ENCODE measurements at places on chromosomes 7 and 10.

DNA sequence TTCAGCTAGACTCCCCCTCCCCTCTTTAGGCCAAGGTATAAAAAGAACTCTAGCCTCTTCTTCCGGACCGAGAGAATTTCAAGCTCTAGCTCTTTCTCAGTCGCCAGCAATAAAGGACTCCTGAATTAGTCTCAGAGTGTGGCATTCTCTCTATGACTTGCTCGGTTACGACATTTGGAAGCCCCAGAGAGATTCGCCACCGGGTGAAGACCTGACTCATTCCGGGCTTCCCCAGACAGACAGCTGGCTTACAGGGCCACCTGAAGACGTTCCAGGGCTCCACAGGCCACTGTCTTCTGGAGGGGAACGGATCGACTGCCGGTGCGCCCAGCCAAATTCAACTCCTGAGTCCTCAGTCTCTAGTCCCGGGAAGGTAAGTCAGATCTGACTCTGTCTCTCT, at the start of gene AKR1B15:
TSS of gene AKR1B15 (plus strand) at position 234 of the 400 bp plus-strand sequence. CDS start 15,510 bp downstream, outside the sequence.
- DNase-seq = no peak

DNA sequence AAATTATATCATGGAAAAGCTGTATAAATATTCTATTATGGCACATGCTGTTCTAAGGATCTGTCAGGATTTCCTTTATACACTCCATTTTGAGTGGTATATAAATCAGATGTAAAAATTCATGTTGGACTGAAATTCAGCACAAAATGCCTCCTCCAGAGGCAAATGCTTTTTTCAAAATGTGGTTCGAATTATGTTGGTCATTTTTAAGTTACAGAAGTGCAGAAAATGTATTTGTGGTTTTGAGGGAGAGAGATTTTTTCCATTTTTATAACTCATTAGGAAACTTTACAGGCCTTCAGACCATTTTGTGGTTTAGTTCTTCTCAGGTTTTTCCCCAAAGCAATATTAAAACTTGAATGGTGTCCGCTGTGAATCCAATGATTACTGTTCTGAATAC, 2.9 kb downstream of the PPP1R3A start:
- DNase-seq = no peak

DNA sequence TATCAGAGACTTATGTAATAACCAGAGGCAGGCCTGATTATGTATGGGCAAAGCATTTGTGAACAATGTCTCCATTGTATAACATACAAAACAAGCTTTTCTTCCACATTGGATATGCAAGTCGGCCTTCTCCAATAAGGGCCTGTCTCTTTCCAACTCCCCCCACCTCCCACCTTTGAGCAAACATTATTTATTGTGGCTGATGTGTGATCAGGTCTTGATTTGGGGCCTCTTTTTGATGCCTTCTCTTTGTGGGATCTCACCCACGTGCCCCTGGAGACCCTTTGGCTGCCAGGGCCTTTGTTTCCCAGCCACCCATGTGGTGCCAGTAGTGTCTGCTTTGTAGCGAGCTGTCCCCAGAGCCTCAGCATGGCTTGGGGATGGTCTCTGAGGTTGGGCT, 53.0 kb downstream of the TCF7L2 start:
- DNase-seq = no peak

DNA sequence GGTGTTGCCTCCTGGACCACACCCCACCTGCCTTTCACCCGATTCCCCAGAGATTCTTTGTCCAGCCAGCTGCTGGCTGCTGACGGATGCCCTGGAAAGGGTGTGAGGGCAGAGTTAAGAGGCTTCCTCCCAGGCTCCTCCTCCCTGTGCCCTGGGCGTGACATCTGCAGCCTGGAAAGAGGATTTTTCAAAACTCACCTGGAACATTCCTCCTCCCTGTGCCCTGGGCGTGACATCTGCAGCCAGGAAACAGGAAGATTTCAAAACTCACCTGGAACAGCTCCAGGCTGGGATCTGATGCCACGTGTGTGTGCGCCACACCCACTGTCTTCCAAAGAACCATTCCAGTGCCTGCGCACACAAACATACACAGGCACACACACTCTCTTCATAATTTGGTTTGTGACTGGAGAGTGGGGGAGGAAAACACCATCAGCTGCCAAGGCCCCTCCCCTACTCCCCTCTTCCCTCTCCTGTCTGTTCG, 5.2 kb downstream of the MARVELD1 start:
- DNase-seq = no peak

GRCh38 chr7:37379546-37380277, 69.0 kb downstream of the ELMO1 start:
- no peak for DNase-seq

GRCh38 chr7:9498303-9498702, 1064.9 kb downstream of the NXPH1 start:
- no peak for DNase-seq

DNA sequence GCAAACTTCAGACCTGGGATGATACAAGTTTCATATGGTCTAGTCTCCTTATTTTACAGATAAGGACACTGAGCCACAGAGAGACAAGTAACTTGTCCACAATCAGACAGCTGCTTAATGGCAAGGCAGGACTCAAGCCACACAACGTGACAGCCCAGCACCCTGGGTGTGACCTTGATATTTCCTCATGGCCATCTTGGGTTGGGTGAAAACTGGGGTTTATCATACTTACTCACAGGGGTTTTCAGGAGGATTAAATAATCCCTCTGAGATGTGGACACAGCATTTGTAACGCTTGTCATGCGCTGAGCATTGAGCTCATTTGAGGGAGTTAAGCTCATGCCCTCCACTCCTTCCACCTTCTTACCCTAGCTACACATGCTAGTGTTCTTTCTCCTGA, 58.0 kb downstream of the ABLIM1 start:
- DNase-seq = no peak

- DNase-seq = peak; percentile 16
These were observed 521 bp downstream of the LIMK1 start for GRCh38 chr7:74083928-74084721.

DNA sequence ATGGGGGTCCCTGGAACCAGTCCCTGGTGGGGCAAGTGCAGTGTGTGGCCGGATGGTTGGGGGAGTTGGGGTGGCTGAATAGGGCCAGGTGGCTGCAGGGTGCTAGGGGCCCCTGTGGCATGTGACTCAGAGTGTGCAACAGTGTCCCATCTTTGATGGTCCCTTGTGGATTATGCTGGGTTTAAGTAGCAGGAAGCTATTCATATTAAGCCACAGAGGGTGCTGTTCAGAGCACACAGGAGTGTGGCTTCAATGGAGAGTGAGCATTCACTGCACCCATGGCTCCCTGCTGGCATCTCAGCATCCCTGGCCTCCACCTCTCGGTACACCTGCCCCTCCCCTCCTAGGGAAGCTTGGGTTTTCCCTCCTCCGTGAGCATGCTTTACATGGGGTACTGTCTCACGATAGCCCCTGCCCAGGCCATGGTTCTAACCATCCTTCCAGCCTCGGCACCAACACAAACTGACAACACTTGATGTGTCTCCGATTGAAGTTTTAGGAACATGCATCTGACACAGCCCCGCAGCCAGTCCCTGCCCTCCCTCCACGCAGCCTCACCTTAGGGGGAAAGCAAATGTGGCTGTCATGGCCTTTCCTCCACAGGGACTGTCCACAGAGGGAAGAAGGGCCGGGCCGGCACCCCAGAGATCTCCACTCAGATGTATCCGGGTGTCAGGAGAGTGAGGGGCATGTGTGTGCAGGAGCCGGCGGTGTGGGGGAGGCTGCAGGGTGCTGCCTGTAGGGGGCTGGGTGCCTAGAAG, 30.4 kb upstream of the PPIF start:
- DNase-seq = no peak

DNA sequence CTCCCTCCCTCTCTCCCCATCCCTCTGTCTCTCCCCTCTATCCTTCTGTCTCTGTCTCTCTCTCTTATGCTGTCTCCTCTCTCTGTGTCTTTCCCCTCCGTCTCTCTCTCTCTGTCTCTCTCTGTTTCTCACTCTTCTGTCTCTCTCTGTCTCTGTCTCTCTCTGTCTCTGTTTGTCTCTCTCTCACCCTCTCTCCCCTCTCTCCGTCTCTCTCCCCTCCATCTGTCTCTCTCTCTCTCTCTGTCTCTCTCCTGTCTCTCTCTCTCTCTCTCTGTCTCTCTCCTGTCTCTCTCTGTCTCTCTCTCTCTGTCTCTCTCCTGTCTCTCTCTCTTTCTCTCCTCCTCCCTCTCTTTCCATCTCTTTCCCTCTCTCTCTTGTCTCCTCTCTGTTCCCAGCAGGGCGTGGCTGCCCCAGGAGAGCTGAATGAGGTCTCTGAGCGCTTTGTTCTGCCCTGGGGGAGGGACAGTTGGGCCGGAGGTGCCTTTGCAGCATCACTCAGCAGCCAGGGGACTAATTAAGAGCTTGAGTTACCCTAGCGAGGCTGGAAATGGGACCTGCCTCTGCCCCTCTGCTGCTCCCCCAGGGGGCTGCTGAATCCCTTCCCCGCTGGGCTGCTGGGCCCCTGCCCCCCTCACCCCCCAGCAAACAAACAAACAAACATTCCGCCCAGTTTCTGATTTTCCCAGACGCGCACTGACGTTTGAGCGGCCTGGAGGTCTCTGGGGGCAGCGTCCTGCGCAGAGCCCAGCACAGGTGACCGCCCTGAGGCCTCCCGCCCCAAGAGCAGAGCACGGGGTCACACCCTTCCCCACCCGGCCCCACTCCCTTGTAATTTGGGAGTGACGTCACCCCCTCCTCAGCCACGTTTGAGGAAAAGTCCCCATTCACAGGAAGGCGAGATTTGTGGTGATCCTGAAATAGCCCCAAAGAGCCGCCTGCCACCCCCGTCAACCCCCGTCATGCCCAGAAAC, 68.1 kb downstream of the PDGFA start:
- no peak for DNase-seq

- no peak for DNase-seq
These were observed 13.5 kb downstream of the SLC25A13 start for GRCh38 chr7:96308253-96308949.

DNA sequence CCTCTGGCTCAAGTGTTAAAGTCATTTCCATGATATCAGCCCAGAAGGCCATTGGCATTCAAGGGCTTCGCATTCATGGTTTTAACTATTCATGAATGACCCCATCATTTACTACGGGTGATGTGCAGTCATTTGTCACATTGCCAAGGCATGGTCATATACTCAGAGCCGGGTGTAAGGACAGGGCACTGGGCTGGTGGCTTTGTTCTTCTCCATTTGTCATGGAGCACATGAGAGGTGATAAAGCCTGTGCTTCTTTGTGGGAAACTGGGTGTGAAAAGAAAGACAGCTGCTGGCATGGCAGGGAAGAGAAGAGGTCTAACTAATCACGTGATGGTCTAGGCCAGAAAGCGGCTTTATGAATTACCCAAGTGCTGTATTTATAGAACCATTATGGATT, 132.2 kb upstream of the PLXNA4 start:
- DNase-seq = no peak

DNA sequence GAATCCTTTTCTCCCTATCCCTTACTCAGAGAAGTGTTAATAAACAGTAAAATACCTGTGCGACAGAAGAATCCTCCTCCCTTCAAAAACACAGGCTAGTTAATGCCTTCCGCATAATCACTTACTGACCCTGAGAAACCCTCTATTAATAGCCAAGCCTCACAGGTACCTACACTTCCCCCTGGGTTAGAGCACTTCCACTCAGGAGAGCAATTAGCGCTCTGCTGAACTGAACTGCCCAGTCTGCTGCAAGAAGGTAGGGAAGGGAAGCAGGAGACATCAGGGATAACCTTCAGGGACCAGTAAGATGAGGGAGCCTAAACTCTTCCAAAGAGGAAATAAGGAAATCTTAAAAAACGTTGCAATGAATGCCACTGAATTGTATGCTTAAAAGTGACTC, 39.6 kb downstream of the KIAA1549 start:
- no peak for DNase-seq

- no peak for DNase-seq
These were observed 63.9 kb downstream of the PPP1R9A start for GRCh38 chr7:94971051-94971867.

GRCh38 chr7:87316846-87317552, 28.5 kb upstream of the CROT start:
- DNase-seq = no peak

DNA sequence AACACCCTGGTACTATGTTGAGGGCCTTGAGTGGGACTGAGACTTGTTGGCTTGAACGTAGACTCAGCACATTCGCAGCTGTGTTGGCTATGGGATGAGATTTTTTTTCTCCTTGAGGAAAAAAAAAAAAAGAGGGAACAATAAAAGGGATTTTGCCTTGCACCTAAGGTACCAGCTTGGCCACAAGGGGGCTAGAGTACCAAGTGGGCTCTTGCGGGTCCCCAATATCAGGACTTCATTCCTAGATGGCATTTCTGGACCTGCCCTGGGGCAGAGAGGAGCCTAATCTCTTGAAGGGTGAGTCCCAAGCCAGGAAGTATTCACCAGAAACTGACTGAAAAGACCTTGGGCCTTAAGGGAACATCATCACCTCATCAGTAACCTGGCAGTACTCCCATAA, 1083.6 kb upstream of the PHF14 start:
- no peak for DNase-seq

DNA sequence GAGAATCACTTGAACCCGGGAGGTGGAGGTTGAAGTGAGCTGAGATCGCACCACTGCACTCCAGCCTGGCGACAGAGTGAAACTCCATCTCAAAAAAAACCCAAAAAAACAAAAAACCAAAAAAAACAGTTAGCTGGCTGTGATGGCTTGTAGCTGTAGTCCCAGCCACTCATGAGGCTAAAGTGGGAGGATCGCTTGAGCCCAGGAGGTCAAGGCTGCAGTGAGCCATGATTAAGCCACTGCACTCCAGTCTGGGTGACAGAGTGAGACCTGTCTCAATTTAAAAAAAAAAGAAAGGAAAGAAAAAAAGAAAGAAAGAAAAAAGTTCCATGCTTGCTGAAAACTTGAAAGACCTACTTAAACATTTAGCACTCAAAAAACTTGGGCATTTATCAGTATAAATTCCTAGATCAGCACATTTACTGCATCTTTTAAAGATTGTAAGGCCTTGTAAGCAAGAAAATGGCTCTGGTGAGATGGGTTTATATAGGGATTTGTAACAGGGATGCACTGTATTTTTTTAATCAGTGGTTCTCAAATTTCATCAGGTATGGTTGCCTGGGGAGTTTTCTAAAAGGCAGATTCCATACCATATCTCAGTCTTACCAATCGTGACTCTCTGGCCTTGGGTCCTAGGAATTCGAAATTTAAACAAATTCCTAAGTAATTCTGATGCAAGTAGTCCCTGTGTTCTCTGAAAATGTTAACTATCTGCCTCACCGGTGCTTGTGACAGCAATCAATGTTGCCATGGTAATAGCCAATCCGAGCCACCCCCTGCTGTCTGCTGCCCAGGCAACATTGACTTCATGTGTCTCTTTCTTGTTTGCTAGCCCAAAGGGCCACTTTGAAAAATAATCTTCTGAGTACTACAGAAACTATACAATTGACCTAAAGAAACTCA, 11.5 kb upstream of the NT5C2 start:
- no peak for DNase-seq

- no peak for DNase-seq
These were observed 53.2 kb upstream of the PDK4 start for GRCh38 chr7:95649546-95649945.

Measured in stimulated activated CD4-positive, alpha-beta T cell treated with anti-CD3 and anti-CD28 coated beads, Interleukin-4, amount 100 ng/mL, for 4 hours (primary cell).